ENCODE measurements at places on chromosomes 7 and 10.

DNA sequence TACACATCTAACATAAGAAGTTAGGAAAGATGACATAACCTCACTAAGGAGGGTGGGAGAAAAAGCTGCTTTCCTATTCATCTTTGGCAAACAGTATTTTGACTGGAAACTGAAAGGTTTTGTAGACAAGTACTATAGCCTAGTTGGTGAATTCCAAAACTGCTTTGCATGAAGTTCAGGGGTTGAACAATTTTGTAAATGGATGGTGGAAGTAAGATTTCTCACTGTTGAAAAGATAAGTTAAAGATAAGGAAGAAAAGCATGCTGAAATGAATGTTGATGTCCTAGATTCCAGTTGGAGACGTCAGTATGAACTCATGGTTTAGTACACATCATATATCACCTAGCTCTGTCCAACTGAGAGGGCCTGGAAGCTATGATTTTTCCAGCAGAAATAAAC is 159.1 kb upstream of the FEZF1 start:
- no peak for DNase-seq

- DNase-seq: no peak
These were observed 59.3 kb downstream of the C10orf105 start for GRCh38 chr10:71660313-71660712.

- DNase-seq: no peak
These were observed 10.7 kb upstream of the REPIN1 start for GRCh38 chr7:150357771-150358427.

GRCh38 chr7:74625446-74625845 is 32.1 kb upstream of the GTF2I start:
- no peak for DNase-seq

DNA sequence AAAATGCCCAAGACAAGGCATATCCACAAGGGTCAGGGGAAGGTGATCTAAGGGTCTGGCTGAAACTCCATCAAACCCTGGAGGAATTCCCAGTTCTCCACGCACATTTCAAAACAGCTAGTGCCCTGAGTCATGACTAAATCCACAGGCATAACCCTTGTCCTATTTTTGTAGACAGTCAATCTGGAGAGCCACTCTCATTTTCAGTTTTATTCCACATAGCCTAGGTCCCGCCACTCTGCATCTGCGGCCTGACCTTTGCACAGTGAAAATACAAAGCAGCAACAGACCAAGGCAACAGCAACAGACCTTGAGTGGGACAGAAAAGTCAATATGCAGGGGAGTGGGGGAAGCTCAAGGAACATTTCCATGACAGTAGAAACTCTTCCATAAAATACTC is 201.4 kb upstream of the NPVF start:
- DNase-seq: no peak

DNA sequence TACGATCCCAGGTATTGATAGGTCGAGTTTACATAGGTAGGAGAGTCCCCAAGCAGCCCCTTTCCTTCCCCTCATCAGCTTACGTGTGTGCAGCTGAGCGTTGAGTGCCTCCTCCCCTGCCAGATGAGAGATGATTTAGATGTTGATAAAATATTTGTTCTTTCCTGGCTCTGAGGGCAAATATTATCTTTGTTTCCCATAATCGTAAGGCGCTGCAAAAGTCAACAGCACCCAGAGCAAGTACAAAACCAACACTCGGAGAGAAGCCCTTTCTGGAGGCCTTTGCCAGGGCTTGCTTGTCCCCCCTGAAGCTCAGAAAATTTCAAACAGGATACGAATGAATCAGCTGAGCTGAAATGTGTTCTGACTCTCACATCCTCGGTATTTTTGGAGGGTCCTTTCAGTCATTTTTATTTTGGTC is 683.2 kb downstream of the LRMDA start:
- no peak for DNase-seq

DNA sequence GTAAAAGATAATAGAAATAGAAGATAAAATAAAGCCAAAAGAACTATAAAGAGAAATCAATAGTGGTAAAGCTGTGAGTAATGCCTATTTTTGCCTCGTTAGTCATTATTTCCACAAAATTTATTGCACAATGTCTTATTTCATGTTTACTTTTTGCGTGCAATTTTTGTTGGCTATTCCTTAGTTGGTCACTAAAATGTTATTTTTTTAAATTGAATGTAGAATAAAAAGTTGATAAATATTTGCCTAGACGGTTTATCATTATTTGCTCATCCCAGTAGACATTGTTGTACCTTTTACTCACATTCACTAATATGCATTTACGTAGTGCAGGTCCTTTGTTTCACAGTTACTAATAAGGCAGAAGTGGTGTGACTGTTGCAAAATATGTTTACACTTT is 227.8 kb upstream of the BMPER start:
- DNase-seq: no peak

All from left cardiac atrium (tissue), 4 donors.